ENCODE measurements at places on chromosomes 2 and 18.

- peak; percentile 34 for DNase-seq
Observed at GRCh38 chr2:232321156-232321816, 57.3 kb upstream of the ALPP start.

GRCh38 chr2:134500211-134500935, 218.4 kb downstream of the TMEM163 start:
- DNase-seq: no peak

DNA sequence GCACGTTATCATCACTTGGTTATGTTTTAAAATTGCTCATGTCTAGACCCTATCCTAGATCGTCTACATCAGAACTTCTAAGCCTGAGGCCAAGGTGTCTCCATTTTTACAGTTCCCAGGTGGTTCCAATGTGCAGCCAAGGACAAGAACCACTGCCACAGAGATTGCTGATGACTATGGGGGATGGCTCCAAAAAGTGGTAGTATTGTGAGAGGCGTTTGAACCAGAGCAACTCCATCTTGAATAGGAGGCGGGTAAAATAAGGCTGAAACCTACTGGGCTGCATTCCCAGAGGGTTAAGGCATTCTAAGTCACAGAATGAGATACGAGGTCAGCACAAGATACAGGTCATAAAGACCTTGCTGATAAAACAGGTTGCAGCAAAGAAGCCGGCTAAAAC, 212.6 kb upstream of the FBXO11 start:
- no peak for DNase-seq

DNA sequence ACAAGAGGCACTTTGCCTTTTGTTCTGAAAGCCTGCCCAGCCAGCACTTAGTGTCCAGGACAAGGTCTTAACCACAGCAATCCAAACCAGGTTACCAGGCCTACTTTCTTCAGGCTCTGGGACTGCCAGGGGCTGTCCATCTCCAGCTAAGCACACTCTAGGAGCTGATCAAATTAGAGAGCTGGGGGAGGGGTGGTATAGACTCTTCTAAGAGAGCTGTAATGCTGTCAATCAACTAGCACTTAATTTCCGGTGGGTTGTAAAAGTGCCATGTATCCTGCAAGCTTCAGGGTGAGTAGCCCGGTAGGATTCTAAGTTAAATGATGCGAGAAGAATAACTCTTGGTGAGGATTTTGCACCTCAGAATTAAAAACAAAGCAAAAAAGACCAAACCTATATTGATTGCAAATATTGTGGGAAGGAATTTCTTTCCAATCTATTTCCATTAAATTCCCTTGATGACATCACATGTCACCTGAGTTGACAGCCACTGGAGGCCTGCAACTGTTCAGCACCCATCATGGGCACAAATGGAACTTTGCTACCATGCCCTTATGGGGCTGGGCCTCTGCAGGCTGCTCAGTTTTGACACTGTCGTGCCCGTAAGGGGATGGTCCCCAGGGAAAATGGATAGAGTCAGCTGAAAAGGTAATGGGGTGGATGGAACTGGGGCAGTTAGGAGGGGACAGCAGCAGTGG, 8.7 kb upstream of the COX7A2L start:
- no peak for DNase-seq

- DNase-seq: peak; percentile 6
Observed at GRCh38 chr18:11981543-11982366, 448 bp downstream of the IMPA2 start.

DNA sequence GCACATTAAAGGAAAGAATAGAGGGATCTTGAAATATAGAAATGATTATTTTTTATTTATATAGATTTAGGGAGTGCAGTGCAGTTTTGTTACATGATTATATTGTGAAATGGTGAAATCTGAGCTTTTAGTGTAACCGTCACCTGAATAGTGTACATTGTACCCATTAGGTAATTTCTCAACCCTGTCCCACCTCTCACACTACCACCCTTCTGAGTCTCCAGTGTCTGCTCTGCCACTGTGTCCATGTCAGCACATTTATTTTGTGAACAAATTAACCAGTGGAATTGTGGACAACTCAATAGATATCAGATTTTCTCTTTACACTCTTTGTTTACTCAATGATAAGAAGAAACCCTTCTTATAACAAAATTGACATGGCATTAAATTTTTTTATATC, 24.2 kb downstream of the APLF start:
- no peak for DNase-seq

- no peak for DNase-seq
Observed at GRCh38 chr2:152051436-152051835, 47.4 kb downstream of the CACNB4 start.

DNA sequence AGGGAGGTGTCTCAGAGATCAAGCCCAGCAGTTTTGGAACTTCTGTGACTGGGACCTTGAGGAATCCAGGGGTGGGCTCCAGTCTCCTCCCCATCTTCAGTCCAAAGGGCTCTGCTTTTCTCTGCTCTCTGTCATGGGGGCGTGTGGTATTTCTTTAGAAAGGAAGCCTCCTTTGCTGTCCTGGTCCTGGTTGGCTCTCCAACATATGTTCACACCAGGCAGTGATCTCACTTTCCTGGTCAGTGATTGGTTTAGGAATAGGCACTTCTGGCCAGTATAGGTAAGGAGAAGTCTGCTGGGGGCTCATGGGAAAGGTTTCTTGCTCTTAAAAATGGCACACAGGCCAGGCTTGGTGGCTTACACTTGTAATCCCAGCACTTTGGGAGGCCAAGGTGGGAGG, 115.5 kb upstream of the HAAO start:
- no peak for DNase-seq

GRCh38 chr2:203399031-203399430, 70.8 kb downstream of the ABI2 start:
- DNase-seq: no peak

GRCh38 chr2:33373986-33374385, 102.5 kb upstream of the RASGRP3 start:
- no peak for DNase-seq

GRCh38 chr2:130288467-130289403, 54.0 kb upstream of the IMP4 start:
- DNase-seq: no peak

- no peak for DNase-seq
Observed at GRCh38 chr2:239208465-239209180, 192.2 kb downstream of the HDAC4 start.

DNA sequence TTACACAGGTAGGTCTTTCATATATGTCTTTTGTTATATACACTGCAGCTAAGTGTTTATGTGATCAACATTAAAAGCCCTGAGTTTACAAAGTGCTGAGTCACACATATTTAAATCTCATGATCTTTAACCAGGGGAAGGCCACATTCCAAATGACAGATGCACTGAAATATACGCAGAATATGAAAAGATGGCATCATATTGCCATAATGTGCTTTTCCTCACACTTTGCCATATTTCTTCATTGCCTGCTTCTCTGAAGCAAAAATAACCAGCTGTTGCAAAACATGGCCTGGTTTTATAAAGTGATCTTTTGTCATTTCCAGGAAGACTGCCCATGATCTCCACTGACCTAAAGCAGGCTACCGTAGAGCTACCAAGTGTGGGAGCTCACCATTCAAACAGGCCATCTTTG, 93.5 kb upstream of the MAPRE2 start:
- no peak for DNase-seq
